Right lobe of liver (tissue), 6 donors: ENCODE measurements at places on chromosomes 3 and 15. TPM values are rescaled to one million over a fixed set of nuclear protein-coding genes. Genes with fewer than 3 reads are reported as not detected.

GRCh38 chr3:71330505-71330904, 253.0 kb downstream of the FOXP1 start:
- no peaks in the 10 kb centered on the region for H3K27me3 ChIP-seq
- no peaks in the 10 kb centered on the region for H3K36me3 ChIP-seq
- no peak overlapping the region for H3K27ac ChIP-seq
- H3K4me3 ChIP-seq: no peak overlapping the region

DNA sequence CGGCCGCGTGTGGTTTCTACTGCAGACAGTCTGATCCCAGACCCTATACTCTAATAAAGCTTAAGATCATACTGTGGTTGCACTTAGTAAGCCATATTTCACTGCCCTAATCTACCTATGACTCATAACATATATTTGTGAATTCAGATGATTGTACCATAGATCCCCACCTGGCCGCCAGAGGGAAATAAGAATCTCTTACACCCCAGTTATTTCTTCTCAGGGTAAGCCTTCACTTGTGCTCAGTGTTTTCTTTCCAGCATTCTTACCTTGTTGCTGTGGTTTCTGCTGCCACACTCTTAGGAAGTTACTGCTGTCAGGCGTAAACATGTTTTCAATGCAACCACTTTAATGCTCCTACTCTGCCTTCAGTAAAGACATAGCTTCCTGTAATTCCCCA, 105.9 kb downstream of the B3GALNT1 start:
- H3K36me3 ChIP-seq: no peaks in the 10 kb centered on the region
- H3K27ac ChIP-seq: no peak overlapping the region
- H3K4me3 ChIP-seq: no peak overlapping the region
- DNase-seq: no peak
- no peaks in the 10 kb centered on the region for H3K27me3 ChIP-seq

DNA sequence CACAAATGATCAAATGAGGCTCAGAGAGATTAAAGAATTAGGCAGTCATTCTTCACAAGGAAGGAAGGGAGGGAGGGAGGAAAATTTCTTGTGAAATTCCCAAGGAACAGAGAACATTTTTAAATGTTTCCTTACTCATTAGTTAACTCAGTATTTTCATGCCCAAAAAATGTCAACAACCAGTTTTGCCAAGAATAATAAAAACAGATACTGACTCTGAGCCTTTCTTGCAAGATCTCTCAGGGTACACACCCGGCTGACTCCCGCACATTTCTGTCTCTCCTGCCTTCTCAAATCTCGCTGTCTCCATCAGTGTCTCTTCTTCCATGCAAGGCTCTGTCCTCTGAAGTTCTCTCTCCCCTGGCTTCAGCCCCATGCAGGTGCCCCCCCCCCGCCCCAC, 265.9 kb downstream of the TJP1 start:
- no peaks in the 10 kb centered on the region for H3K4me1 ChIP-seq
- no peaks in the 10 kb centered on the region for H3K36me3 ChIP-seq
- H3K4me3 ChIP-seq: no peak overlapping the region
- DNase-seq: no peak
- H3K27me3 ChIP-seq: no peaks in the 10 kb centered on the region
- no peak overlapping the region for H3K27ac ChIP-seq

The SENP2 gene
- 9.7 TPM for total RNA-seq

The CSK gene
- 33.8 TPM for total RNA-seq
